Mucosa of descending colon (tissue), 3 donors: ENCODE measurements at places on chromosomes 1 and 21. TPM values are rescaled to one million over a fixed set of nuclear protein-coding genes. Genes with fewer than 3 reads are reported as not detected.
A peak's percentile ranks its signal among the peaks of the same experiment; 100 is the strongest.

Gene ASCL5
- total RNA-seq: not detected

Gene GJA8
- total RNA-seq: not detected

DNA sequence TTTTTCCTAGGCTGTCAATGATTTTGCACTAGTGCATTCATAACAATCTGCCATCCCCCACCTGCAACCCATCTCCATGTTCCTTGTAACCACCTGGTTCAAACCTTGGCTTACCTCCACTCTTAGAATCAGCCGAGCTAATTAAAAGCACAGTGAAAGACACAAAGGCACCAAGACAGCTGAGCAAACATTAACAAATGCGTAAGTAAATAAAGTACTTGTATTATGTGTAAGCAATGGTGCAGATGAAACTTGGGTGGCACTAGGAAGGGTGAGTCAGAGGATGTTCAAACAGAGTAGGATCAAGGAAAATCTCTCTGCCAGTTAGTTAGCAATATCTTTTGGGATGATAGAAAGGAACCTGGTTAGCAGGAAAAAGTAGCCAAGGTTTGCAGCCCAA, 5.1 kb upstream of the FOXJ3 start:
- DNase-seq: peak; percentile 57

DNA sequence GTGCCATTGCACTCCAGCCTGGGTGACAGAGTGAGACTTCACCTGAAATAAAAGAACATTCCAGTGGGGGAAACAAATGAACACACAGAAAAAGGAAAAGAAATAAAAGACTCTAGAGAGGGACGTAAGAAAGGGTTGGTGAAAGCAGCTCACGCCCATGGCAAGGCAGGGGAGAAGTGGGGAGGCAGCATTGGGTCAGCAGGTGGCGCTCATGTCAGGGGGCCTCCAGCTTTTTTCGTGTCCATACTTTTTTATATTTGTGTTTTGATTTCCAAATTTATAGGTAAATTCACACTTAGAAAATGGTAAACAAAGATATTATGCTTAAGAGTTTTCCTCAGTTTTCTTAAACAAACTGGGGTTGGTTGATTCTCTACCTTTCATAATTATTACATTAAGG, 45.5 kb downstream of the VPS13D start:
- DNase-seq: peak; percentile 40

GRCh38 chr21:42013376-42013775, 3.2 kb upstream of the ZBTB21 start:
- DNase-seq: no peak

DNA sequence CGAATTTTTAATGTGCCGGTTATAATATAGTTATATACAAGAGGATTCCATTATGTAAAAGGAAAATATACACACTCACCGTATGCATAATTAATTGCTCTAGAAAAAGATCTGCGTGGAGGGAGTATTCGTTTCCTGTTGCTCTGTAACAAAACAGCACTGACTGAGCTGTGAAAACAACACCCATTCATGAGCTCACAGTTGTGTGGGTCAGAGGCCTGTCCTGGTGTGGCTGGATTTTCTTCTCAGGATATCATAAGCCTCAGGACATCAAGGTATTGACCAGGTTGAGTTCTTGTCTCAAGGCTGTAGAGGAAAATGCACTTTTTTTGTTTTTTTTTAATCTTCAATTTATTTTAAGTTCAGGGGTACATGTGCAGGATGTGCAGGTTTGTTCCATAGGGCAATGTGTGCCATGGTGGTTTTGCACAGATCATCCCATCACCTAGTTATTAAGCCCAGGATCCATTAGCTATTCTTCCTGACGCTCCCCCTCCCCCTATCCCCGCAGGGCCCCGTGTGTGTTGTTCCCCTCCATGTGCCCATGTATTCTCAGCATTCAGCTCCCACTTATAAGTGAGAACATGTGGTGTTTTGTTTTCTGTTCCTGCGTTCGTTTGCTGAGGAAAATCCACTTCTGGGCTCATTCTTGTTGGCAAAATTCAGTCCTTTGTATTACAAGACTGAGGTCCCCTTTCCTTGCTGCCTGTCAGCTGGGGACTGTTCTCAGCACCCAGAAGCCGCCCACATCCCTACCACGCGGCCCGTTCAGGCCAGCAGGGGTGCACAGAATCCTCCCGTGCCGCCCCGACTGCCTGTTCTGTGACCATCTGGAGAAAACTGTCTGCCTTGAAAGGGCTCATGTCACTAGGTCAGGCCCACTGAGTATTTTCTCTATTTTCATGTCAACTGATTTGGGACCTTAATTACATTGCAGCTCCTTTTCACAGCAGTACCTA, 87.4 kb upstream of the ERRFI1 start:
- DNase-seq: no peak

DNA sequence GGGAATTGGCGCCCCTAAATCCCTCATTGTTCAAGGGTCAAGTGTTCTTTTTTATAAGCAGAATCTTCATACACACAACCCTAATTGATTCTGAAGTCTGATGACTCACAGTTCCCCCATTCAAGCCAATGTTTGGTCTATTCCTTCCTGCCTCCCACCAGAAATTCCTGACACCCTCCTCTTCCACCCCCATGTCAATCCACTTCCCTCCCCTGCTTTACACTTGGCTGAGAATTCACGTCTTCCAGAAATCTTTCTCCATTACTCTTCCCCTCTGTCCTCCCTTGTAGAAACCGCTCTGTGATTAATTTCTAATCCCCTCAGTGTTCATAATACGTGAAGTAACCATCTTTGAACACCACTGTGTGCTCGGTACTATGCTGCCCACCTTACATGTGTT, 76.2 kb upstream of the CD34 start:
- DNase-seq: no peak

DNA sequence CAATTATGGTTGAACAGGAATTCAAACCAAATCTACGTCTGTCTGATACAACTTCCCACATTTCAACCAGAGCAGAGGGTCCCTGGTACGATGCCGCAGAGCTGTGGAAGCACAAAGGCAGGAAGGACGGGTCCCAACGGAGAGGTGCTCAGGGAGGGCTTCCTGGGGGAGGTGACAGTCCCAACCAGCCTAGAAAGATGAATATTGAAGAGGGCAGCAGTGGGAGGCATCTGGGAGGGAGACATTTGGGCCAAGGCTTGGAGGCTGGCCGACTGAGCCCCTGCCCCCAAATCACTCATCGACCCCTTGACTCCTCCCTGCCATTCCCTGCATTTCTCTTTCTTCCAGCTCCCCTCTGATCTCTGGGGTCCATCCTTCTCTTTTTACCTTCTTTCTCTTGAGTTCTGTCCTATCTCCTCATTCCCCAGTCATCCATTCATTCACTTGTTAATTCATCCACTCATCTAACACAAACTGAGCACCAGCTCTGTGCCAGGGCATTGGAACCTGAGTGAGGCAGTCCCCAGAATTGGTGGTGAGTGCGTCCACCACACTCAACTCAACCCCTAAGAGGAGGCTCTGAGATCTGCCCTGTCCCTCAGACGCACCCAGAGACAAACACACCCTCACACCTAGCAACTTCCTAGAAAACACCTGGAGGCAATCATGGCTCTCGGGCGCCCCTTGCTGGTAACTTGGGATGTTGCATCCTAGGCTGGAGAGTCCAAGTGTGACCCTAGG, 13.2 kb upstream of the CELA3B start:
- peak; percentile 77 for DNase-seq
